ENCODE measurements at places on chromosomes 11 and 22. TPM values are rescaled to one million over a fixed set of nuclear protein-coding genes. Genes with fewer than 3 reads are reported as not detected.

GRCh38 chr22:24693379-24693778 is 81.1 kb downstream of the PIWIL3 start:
- no peak for DNase-seq

DNA sequence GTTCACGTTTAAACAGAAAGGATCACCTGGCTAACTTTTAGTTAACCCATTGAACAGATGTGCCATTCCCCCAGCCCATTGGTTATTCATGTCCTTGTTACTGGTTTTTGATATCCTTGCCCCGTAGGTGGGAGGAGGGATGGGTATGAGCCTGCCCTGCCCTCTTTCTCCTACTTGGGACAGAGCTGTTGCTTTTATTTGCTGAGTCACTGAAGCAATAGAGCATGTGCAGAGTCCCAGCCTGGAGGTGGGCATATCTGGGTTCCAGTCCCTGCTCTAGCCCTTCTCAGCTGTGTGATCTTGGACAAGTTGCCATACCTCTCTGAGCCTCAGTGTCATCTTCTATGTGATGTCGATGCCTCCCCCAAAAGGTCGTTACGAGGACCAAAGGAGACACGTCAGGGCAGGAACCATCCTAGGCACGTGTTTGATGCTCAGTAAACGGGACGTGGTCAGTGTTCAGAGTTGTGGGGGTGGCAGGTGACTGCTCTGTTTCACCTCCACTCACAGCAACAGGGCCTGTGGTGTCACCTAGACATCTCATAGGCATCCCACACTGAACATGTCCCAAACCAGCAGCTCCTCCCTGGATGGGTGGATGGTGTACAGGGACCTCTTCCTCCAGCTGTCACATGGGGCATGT is 61.0 kb downstream of the BMAL1 start:
- no peak for DNase-seq

ROM1 gene
- polyA plus RNA-seq: 18.9 TPM

GRCh38 chr11:128933481-128934178 is 9.0 kb downstream of the TP53AIP1 start:
- no peak for DNase-seq

SLC22A25 gene
- not detected for polyA plus RNA-seq

GLB1L3 gene
- 0.13 TPM for polyA plus RNA-seq

DNA sequence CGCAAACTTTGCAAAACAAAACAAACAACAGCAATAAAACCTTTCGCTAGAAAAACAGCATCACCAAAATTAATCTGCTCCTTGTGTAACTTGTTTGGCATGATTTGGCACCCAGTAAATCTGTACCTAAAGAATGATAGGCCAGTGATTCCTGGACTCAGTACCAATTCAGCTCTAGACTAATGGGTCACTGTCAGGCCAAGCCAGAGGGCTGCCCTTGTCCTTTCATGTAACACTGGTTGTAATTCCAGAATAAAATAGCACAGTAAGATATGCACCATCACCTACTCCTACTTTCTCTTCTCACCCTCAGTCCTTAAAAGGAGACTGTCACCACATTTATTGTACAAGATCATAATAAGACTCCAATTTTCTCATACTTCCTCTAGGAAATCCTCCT is 341.6 kb upstream of the PITPNB start:
- no peak for DNase-seq

DNA sequence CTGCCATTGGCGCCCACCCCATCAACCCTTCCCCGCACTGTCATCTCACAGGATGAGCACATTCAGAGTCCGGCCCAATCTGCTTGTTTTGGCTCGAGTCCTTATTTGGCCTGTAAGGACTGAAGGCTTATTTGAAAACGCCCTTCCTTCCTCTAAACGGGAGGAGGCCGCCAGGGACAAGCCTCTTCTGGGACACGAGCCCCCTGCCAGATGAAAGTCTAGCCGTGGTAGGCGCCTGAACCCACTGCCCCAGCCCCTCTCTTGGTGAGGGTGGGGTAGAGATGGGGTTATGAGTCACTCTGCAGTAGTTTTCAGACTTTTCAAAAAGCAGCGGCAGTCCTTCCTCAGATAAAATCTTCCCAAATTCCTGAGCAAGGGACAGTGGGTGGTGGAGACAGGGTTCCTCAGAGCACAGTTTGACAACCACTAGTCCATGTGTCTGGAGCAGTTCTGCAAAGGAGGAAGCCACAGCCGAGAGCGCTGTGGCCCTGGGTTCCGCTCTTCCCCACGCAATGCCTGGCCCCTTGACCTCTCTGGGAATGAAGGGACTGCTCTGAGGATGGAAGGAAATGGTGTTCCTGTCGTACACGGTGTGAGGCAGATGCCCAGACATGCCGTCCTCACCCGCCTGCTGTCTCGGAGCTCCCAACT is 57.0 kb downstream of the MYH9 start:
- no peak for DNase-seq

THY1 gene
- polyA plus RNA-seq: 148 TPM

EP300 gene
- 24.0 TPM for polyA plus RNA-seq

GRCh38 chr11:110505528-110506284 is 76.0 kb downstream of the FDX1 start:
- no peak for DNase-seq

PGR gene
- 1.7 TPM for polyA plus RNA-seq

GRCh38 chr22:43446037-43446803 is 34.4 kb downstream of the MPPED1 start:
- DNase-seq: no peak

- no peak for DNase-seq
Measured at GRCh38 chr11:128506999-128507611, 80.3 kb downstream of the ETS1 start.

GRCh38 chr11:134544095-134544815 is 132.2 kb upstream of the B3GAT1 start:
- no peak for DNase-seq

DNA sequence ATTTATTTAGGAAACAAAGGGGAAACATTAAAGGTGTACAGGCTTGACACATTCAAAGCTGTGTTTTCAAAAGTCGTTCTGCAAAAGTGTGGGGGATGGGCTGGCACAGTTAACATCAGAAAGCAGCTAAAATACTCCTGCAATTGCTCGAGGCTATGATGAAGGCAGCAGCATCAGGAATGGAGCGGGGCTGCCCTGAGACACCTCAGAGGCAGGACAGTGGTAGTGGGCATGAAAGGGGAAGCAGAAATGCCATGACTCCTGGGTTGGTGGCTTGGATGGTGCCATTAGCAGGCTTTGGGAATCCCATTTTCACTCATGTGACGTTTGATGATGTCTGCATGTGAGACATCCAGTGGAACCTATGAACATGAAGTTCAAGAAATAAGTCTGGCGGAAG is 646 bp downstream of the NCAPD3 start:
- no peak for DNase-seq

- no peak for DNase-seq
Measured at GRCh38 chr22:32625985-32626384, 151.4 kb downstream of the FBXO7 start.

GRCh38 chr22:49754696-49755630 is 72.7 kb downstream of the BRD1 start:
- DNase-seq: no peak

GRCh38 chr11:37141707-37142106 is 543.7 kb upstream of the RAG2 start:
- no peak for DNase-seq

GRCh38 chr11:114148013-114148382 is 88.5 kb downstream of the ZBTB16 start:
- DNase-seq: no peak

DNA sequence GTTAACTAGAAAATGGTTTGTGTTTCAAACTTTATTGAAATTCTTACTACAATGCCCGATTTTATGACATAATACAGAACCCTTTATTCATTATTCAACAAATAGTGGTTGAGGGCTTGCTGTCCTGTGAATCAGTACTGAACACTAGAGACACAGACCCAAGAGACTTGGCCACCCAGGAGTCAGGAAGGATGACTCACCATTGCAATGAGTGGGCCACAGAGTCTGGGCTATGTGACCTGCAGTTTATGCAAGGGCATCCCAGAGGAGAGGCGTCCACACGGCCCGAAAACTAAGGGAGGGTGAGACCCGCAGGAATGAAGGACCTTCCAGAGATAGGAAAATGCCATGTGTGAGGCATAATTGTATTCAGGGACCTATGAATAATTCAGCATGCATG is 143.8 kb upstream of the DDI1 start:
- DNase-seq: no peak

- DNase-seq: no peak
Measured at GRCh38 chr11:69361048-69361447, 67.1 kb downstream of the MYEOV start.

DNA sequence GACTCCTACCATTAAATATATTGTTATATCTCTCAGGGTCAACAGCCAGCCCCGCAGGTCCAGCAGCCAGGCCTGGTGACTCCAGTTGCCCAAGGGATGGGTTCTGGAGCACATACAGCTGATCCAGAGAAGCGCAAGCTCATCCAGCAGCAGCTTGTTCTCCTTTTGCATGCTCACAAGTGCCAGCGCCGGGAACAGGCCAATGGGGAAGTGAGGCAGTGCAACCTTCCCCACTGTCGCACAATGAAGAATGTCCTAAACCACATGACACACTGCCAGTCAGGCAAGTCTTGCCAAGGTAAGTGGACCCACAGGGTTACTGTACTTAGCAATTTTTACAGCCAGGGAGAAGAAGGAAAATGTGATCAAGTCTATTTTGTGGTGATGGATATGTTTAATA is 35.1 kb downstream of the EP300 start:
- no peak for DNase-seq

PHLDB1 gene
- 112 TPM for polyA plus RNA-seq

- no peak for DNase-seq
Measured at GRCh38 chr11:16815047-16815767, 76.8 kb downstream of the C11orf58 start.

CRYBB3 gene
- not detected for polyA plus RNA-seq

HBB gene
- 10.1 TPM for polyA plus RNA-seq

GRCh38 chr11:1546077-1546535 is 26.0 kb downstream of the DUSP8 start:
- no peak for DNase-seq

- no peak for DNase-seq
Measured at GRCh38 chr11:76268498-76268897, 62.2 kb upstream of the WNT11 start.

DNA sequence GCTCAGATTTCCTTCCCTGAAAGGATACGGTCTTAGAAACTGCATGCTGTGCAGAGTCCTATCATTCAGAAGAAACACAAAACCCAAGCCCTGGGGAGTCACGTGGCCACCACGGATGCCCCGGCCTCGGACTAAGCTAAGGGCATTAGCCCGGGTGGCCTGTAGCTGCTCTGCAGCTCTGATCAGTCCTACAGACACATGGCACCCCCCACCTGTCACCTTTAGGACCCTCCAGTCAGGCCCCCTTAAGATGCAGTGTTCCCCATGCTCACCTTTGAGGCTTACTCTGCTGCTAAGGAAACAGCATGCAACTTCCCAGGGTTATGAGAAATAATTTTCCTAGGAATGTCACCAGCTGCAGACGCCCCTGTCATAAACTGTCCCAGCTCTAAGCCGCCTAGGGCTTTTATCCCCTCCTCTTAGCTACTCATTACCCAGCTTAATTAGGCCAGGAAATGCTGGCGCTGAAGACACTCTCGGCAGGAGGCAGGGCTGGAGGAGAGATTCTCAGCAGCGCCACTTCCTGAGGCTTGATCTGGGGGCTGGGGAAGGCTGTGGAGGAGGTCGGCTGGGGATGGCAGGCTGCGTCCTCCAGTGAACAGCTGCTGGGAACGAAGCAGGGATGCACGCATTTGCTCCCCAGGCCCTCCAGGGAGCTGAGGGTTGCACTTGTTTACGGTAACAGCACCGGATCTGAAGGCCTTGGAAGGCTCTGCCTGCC is 47.2 kb upstream of the ADA2 start:
- no peak for DNase-seq

GRCh38 chr11:126105022-126105747 is 42.5 kb upstream of the CDON start:
- no peak for DNase-seq

ISX gene
- polyA plus RNA-seq: not detected

DNA sequence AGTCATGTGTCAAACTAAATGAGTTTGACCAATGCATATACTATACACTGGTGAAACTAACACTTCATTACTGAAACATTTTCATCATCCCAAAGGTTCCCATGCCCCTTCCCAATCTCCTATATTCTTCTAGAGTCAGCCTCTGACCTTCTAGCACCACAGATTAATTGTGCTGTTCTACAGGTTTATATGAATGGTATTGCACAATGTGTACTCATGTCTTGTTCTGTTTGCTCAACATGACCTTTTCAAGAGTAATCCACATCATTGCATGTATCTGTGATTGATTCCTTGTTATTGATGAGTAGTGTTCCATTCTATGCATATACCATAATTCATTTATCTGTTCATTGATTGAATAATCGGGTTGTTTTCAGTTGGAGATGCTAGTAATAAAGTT is 7.5 kb upstream of the OR8G1 start:
- no peak for DNase-seq

RHOG gene
- 85.0 TPM for polyA plus RNA-seq

- no peak for DNase-seq
Measured at GRCh38 chr11:15918212-15918611, 438.1 kb downstream of the SOX6 start.

- DNase-seq: no peak
Measured at GRCh38 chr11:122344215-122344614, 228.2 kb upstream of the BLID start.

DNA sequence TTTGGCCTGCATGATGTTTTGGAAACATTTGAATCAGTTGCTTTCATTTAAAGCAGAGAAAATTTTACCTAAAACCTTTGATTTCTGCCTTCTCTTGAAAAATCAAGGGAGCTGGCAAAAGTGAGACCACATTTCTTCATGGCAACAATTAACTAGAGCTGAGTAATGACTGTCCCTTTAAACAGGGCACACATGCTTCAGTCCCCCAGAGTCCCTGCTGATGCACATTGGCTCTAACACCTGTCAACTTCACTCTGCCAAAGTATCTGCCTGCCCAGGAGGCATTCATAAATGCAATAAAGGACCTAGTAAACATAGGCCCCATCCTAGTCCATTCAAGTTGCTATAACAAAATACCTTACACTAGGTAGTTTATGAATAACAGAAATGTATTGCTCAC is 87.1 kb upstream of the LDLRAD3 start:
- DNase-seq: no peak
